ENCODE measurements at places on chromosomes 7 and 10.

DNA sequence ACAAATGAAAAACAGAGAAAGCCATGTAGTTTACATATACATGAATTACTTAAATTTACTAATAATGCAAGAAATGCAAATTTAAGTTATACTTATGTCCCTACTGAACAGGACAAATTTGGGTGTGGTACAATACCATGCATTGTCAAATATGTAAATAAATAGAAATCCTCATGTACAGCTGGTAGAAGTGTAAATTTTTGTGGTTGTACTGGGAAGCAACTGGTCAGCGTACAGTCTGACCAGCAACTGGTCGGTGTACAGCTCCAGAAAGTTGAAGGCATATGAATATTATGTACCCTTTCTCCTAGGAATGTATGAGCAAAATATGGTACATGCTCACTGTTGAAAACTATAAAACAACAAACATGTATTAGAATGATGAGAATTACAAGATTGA lies 93.9 kb upstream of the TMEM106B start:
- no peak for DNase-seq

DNA sequence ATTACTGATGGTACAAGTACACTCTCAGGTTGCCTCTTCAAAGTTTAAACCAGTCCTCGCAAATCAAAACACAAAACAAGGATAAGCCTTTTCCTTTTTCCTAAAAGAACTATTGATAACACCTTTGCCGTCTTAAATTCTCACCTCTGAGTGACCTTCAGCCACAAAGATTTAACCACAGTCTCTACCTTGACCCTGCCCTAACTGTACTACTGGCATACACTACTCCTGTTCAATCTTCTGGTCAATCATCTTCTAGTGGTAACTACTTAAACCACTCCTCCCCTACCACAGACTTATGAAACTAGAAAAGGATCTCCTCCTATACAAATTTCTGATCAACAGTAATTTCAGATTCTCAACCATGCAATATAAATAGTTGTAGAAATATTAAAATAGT lies 15.1 kb downstream of the UPF2 start:
- no peak for DNase-seq

GRCh38 chr10:66869635-66870034 lies 56.2 kb upstream of the LRRTM3 start:
- DNase-seq, result no peak

DNA sequence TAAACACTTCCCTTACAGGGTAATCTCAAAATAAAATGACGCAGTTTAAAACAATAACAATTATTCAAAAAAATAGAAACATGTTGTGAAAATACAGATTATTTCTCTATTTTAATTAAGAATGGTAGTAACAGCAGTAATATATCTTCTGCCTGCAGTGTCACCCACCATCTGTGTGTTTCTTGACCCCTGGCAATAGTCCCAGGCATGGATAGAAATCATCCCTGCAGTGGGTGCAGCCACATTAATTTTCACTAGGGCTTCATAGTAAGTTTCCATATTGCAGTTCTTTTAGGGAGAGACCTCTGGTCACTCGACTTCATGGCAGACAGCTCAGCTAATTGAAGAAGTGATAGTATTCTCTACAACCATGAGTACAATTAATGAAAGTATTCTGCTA lies 470.1 kb upstream of the TEX47 start:
- no peak for DNase-seq

GRCh38 chr10:132897516-132898381 lies 44.6 kb downstream of the CFAP46 start:
- no peak for DNase-seq

GRCh38 chr7:143383642-143383957 lies 2.5 kb downstream of the ZYX start:
- DNase-seq, result no peak

- no peak for DNase-seq
These were observed at the start of gene PON2 for GRCh38 chr7:95434557-95435421. Gene PON2 (minus strand): TSS chr7:95435028. CDS start chr7:95434951, 77 bp downstream.

- DNase-seq, result no peak
These were observed 24.1 kb upstream of the PNLIP start for GRCh38 chr10:116521424-116522290.

GRCh38 chr7:126557271-126557670 lies 695.5 kb downstream of the GRM8 start:
- no peak for DNase-seq

DNA sequence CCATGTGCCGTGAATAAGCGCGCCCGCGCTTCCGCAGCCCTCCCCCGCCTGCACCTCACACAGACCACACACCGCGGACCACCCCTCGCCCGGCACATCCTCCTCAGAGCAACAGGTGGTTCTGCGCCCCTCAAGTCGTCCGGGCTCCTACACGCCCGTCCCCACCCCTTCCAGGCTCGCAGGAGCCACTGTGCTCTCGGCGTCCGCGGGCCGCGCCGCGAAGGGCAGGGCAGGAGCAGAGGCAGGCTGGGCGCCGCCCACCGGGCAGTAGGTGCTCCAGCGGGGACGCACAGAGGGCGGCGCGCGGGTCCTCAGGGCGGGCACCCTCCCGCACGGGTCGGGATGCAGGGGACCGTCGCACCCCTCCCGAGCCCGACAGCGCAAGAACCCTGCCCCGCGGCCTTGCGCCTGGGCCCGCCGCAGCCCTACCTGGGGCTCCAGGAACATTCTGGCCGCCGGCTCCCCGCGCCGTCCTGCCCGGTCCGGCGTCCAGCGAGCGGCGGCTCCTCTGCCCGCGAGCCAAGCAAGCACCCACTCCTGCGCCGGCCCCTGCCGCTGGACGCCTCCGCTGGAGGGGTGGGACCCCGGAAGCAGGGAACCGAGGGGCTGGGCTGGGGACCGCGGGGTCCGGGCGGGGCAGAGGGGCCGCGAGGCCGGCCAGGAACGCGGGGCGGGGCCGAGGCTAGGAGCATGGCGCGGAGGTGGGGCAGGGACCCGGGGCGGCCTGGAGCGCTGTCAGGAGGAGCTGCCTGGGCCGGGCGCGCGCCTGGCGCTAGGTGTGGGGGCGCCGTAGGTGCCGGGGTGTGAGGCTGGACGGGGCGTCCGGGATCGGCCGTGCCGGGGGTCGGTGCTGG lies 37.4 kb downstream of the RASGEF1A start:
- no peak for DNase-seq

- DNase-seq, result no peak
These were observed 354.4 kb downstream of the PLXDC2 start for GRCh38 chr10:20170661-20171060.

DNA sequence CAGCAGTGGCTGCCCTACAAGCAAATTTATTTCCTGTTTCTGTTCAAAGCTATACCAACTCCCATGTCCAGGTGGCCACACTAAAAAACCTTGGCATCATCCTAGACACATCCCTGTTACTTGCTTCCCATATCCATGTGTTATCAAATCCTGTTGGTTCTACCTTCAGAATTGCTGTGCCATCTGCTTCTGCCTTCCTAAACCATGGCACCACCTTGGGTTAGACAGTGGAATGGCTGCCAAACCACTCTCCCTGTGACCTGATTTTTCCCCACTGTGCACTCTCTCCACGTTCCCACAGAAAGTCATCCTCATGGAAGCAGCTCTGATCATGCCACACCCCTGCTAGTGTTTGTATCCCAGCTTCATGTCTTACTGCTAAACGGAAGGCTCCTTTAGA lies 697.6 kb upstream of the GALNT17 start:
- DNase-seq, result no peak

DNA sequence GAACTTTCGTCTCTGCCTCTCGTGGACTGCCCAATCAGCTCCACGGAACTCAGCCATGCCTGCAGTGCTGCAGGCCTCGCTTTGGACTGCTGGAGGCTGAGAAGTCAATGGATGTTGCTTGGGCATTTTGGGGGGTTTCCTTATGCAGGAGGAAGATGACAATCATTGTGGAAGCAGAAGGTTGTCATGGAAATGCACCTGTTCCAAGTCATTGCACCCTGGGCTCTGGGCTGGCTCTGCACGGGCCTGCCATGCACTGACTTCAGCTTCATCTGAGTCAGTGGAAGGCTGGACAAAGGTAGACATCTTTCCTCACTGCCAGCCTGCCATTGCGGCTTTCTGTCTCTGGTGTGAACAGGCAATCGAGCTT lies 217.3 kb downstream of the RPS24 start:
- DNase-seq, result no peak

- DNase-seq, result no peak
These were observed 4.8 kb downstream of the KLF6 start for GRCh38 chr10:3780021-3780770.

- DNase-seq, result no peak
These were observed 178.8 kb upstream of the ITGB1 start for GRCh38 chr10:33136781-33137180.

GRCh38 chr7:80206763-80207162 lies 72.1 kb downstream of the GNAI1 start:
- DNase-seq, result no peak

DNA sequence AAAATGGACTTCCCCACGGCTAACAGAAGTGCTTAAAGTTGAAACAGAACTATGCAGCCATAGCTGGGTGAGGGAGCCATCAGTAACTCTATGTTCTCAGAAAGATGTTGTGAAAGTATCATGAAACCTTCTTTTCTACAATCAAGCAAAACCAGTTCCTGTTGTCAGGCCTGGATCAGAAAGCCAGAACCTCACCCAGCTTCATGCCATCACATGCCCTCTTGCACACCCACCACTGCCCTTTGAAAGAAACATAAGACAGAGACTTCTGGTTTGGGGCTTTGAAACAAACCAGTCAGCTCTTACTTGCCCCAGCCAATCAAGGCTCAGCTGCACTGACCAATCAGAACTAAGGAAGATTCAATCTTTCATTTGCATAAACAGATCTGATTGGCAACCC lies 230.8 kb upstream of the FERD3L start:
- peak; percentile 14 for DNase-seq

GRCh38 chr7:24229481-24230226 lies 54.3 kb upstream of the NPY start:
- no peak for DNase-seq

GRCh38 chr7:81516898-81517297 lies 252.9 kb downstream of the HGF start:
- DNase-seq, result no peak

GRCh38 chr7:23700046-23700445 lies 10.0 kb upstream of the STK31 start:
- DNase-seq, result no peak

- no peak for DNase-seq
These were observed 496.2 kb downstream of the TNS3 start for GRCh38 chr7:47085491-47086275.

GRCh38 chr7:130071701-130072622 lies 1.6 kb downstream of the KLHDC10 start:
- no peak for DNase-seq

GRCh38 chr7:132652507-132652906 lies 76.2 kb upstream of the PLXNA4 start:
- DNase-seq, result no peak

GRCh38 chr7:150415161-150416153 lies 35.0 kb upstream of the GIMAP8 start:
- no peak for DNase-seq

- peak; percentile 74 for DNase-seq
These were observed 2.5 kb upstream of the LAMB4 start for GRCh38 chr7:108132551-108133265.

GRCh38 chr10:44990302-44990655 lies 10.4 kb upstream of the ZNF22 start:
- DNase-seq, result no peak

GRCh38 chr10:113169111-113169510 lies 219.1 kb downstream of the TCF7L2 start:
- DNase-seq, result no peak

DNA sequence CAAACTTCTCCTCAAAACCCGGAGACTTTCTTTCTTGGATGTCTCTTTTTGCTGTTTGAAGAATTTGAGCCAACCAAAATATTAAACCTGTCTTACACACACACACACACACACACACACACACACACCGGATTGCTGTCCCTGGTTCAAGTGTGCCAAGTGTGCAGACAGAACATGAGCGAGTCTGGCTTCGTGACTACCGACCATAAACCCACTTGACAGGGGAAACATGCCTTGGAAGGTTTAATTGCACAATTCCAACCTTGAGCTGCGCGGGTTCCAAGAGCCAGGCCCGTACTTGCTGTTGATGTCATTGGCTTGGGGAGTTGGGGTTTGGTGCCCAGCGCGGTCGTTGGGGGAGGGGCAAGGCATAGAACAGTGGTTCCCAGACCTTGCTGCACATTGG lies 1.7 kb downstream of the EGFR start:
- DNase-seq, result peak; percentile 81

DNA sequence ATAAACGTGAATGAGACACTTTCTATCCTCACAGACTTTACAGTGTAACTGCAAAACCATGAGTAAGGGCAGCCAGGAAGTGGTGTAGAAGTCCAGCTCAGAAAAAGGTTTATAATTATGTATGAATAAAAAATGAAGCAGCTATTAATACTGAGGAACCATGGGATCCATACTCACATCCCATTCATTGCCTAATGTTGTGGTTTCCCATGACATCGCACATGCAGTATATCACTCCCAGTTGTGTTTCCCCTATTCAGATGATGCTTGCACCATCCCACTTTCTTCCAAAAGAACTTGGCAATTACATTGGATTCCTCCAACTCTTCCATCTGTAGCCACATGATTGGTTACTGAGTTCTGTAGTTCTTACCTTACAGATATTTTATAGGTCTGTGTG lies 74.5 kb upstream of the SEMA3D start:
- DNase-seq, result peak; percentile 8

GRCh38 chr7:128076796-128077271 lies 45.6 kb upstream of the LRRC4 start:
- DNase-seq, result no peak

DNA sequence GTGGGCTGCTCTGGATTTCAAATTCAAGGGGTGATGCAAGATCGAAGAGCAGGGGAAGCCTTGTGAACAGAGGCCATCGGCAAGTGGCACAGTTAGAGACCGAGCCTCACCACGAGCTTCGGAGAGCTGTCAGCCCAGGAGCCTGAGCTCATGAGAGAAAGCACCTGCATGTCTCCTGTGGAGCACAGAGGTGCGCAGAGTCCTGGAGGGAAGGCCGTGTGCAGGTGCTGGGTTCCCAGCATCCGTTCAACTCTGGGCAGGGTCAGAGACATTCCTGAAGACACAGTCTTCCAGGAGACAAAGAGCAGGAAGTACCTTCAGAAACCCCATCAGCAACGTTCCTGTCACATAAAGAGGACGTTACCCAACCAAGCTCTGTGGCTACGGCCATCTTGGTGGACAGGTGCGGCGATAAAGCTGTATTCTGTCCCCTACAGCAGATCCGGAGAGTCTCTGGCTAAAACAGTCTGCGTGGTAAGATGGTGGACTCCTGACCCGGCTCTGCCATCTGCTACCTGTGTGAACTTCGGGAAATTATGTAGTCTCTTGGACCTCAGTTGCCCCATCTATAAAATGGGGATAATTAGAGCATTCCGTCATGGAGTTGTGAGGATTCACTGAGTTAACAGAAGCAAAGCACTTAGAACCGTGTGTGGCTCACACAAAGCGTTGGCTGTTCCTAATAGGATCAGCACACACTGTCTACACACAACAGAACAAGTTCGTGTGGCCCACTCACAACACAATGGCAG lies 40.6 kb downstream of the NOD1 start:
- no peak for DNase-seq

DNA sequence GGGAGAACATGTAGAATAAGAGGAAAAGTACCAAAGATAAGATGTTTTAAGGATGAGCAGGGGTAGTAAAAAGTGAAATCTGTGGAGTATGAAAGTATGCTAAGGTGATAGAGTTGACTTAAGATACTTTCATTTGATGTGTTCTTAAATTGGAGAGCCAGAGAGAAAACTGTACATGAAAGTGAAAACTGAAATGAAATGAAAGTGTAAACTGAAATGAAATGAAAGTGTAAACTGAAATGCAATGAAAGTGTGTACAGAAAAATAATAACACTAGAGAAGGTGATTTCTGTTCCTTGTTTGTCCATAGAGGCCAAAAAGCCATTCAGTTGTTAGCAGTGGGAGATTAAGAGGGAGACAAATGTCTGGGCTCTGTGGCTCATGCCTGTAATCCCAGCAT lies 17.5 kb downstream of the AHR start:
- DNase-seq, result no peak
